ENCODE measurements at places on chromosomes 4 and X.

DNA sequence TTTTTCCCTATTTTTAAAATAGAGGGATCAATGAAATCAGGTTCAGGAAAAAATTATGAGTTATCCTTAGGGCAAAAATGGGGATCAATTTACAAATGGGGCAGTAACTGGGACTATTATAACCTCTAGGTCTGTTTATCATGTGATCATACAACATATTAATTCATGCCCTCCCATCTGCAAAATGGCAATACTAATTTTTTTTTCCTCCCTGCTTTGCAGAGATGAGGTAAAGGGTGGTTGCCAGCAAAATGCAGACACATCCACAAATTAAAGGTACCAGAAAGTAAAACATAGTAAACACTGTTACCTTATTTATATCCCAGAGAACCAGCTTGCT lies 467 bp downstream of the HSD17B11 start:
- no peak for DNase-seq

GRCh38 chr4:172865531-172866127 lies 303.0 kb upstream of the GALNT7 start:
- DNase-seq: no peak

GRCh38 chrX:39437670-39438441 lies 636.6 kb downstream of the MID1IP1 start:
- no peak for DNase-seq

GRCh38 chr4:71878376-71878775 lies 94.5 kb upstream of the GC start:
- DNase-seq: no peak

GRCh38 chr4:7037425-7037824 lies 5.7 kb upstream of the TADA2B start:
- no peak for DNase-seq

DNA sequence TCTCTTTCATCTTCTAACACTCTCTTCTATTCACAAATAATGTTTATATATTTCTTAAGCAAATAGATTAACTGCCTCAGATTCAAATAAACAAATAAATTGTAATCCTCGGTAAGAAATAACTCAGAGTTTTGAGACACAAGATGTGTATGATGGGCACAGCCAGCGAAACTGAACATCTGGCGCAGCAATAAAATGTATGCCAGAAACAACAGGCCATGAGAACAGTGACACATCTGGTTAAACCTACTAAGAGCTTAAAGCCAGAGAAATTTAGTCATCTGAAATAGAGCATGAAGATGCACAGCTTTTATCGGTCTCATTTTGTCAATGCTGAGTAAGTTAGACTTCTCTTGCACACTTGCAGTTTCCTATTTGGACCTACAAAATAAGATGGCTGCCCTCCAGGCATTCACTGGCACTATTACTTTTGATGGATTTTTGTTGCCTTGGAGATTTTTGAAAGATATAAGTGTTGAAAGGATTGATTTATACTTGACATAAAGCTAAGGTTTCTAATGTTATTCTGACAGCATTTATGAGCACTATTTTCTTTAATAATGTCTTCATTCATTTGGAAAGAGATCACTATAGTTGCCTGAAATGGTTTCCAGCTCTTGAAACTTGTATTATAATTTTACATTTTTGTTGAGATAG lies 1444.0 kb downstream of the PCDH18 start:
- DNase-seq: no peak

DNA sequence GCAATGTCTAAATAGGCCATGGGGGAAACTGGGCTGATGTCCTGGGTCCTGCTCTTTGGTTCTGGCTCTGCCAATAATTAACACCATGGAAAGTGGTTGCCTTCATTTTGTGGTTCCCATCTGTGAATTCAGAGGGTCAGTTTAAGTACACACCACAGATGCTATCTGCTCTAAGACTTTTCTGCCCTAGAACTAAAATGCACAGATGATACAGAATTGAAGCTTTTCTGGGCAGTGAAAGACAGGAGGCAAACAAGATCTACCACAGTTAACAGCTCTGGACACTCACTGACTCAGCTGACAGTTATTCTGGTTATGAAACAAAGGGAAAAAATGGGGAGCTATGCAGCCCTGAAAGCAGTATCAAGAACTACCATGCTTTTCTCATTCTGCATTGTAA lies 37.3 kb downstream of the APBB2 start:
- no peak for DNase-seq

DNA sequence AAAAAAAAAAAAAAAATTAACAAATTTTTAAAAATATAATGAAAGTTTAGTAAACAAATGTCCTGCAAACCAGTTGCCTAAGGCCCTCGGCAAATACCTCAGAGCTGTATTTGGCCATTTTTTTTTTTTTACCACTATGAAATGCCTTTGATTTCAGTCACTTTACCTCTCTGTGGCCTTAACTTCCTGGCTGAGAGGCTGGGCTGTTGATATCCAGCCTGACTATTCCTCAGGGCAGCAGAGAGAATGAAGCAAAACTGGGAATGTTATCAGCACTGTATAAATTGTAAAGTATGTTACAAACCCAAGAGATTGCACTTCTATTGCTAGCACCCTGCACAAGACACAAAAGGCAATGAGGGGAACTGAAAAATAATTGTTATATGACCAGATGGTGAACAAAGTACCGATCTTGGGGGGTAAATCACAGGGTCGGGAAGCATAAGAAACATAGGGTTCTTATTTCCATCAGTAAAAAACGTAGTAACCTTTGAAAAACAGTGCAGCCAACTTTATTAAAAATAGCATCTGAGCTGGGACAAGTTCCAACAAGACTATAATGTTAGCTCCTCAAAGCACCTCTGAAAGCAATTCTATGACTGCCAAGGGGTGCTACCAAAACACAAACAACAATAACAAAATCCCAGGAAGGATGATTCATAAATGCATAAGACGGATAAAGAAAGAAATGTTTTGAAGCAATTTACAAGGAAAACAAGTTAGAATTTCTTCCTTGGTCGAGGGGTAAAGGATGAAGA lies 18.1 kb downstream of the USP46 start:
- no peak for DNase-seq

DNA sequence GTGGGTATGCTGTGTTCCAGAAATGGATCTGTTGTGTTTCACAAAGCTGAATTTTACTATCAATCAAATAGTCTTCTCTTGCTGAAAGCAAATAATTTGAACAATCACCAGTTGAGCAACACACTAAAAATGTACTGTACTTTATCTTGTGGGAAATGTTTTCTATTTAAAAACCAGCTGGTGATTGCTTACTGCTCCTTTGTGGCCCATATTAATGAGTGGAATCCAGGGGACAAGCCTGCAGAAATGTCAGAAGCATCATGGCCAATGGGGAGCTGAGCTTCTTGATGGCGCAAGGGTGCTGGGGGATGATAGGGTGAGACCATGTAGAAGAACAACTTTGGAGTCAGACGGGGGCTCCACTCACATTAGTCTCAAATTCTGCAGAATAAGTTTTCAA lies 346.2 kb downstream of the ARHGAP10 start:
- DNase-seq: no peak

DNA sequence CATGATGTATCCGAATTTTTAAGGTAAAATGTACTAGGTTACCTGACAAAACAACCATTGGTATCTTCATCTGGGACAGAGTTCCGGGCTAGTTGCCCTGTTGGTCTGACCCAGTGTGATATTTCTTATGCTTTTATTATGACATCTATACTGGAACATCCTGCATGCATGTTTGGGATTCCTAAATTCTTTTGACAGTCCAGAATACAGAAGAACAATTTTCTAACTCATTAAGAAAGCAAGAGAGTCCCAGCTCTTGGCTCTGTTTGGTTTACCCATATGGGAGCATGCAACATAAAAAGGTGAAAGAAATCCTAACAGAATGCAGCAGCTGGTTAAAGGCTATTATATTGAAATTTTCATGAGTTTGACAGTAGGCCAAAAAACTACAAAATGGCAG lies 247.7 kb upstream of the FTHL17 start:
- no peak for DNase-seq

DNA sequence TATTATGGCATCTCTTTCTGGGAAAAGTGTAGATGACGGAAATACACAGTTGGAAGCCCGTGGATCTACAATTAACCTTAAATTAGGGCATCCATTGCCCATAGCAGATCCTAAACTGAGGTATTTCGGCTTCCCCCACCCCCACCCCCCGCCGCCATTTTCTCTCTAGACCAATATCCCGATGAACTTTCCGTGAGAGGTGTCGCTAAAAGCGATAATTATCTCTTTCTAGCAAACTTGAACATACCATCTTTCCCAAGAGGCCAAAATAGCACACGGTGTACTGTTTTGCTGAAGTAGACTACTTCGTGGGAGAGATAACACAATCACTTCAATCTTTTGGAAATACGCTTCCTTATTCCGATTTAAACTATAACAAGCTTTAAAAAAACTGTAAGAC lies 554 bp downstream of the KLHL15 start:
- DNase-seq: no peak

DNA sequence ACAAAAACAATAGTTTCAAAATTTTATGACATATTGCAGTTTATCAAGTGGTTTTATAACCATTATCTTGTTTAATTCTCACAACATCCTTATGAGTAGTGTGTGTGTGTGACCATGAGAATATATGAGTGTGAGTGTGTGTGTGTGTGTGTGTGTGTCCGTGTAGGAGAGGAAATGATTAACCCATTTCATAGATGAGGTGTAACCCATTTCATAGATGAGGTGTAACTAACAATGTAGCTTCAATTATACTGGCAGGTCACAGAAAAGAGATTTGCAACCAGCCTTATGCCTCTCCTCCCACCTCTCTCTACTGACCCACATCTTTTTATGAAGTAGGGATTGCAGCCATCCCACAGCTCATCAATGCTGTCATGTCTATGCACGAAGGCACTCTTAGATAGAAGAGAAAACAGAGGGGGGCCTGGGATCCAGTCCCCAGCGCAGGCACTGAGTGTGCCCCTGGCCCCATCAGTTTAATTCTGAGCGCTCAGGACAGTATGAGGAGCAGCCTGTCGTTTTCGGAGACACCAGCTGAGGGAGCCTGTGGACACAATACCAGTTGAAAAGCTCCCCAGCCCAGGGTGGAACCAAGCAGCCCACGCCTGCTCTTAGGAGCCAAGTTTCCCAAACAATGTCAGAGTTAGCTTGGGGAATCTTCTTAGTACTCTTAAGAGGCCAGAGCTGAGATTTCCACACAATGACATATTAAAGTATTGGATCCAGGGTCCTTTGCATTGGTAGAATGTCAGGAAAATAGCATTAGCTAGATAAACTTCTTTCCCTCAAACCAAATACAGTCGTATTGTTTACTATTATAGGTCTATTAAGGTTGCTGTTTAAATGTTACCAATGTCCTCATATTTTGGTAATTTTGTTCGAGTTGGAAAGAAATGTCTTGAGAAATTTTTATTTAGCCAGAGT lies 88.6 kb downstream of the PALLD start:
- no peak for DNase-seq

GRCh38 chr4:6763330-6763851 lies 19.1 kb upstream of the KIAA0232 start:
- no peak for DNase-seq

- DNase-seq: no peak
Measured at GRCh38 chrX:437661-438390, 51.1 kb upstream of the PPP2R3B start.

DNA sequence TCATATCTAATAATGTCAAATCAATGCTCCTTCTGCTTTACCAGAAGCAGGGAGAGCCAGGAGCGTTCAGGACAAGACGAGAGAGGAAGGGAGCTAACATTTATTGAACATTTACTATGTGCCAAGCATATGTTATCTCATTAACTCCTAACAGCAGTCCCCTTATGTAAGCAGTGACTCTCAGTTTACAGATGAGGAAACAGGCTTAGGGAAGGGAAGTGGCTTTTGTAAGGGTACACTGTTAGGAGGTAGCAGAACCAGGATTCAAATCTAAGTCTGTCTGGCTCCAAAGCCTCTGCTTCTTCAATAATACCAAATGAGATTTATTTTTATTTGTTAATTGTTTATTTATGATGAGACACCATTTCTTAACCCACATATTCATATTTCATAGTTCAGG lies 2.6 kb upstream of the STARD8 start:
- no peak for DNase-seq

- DNase-seq: no peak
Measured at GRCh38 chr4:6235012-6235411, 34.6 kb upstream of the WFS1 start.

DNA sequence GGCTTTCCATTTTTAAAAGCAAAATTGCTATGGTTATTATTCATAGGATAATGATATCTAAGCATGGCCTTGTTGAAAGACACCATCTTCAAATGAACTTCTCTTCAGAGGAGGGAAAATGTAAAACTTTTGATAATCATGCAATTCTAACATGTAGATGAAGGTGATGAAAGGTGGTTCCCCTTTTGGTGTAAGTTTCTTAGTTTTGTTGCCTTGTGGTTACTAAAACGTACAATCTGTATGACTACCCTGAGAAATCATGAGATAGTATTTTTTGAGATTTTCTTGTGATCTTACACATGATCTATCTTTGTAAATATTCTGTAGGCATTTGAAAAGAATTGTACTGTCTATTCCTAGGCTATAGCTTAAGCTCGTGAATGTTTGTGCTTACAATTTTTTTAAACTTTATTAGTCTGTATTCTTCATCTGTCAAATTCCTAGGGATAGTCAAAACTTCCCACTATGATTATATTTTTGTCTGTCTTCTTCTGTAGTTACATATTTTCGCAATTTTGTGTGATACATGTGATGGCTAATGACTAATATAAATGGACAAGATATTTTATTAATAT lies 47.5 kb downstream of the PTPN13 start:
- DNase-seq: no peak

GRCh38 chr4:40736910-40737309 lies 12.8 kb upstream of the NSUN7 start:
- DNase-seq: no peak

- DNase-seq: no peak
Measured at GRCh38 chr4:73053076-73053475, 16.4 kb downstream of the COX18 start.

GRCh38 chr4:57083090-57083489 lies 27.1 kb downstream of the IGFBP7 start:
- no peak for DNase-seq

DNA sequence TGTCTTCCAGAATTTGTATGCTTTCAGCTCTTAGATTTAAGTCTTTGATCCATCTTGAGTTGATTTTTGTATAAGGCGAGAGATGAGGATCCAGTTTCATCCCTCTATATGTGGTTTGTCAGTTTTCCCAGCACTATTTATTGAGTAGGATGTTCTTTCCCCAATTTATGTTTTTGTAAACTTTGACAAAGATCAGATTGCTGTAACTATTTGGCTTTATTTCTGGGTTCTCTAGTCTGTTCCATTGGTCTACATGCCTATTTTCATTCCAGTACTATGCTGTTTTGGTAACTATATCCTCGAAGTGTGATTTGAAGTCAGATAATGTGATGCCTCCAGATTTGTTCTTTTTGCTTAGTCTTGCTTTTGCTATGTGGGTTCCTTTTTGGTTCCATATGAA lies 60.7 kb downstream of the IL15 start:
- no peak for DNase-seq

- DNase-seq: no peak
Measured at GRCh38 chrX:132090403-132091159, 37.2 kb downstream of the FRMD7 start.

Data from T-helper 9 cell (primary cell).